Stimulated activated CD4-positive, alpha-beta T cell treated with anti-CD3 and anti-CD28 coated beads, TNF-alpha, amount 100 ng/mL, for 48 hours (primary cell): ENCODE measurements at places on chromosomes 2 and 18.

DNA sequence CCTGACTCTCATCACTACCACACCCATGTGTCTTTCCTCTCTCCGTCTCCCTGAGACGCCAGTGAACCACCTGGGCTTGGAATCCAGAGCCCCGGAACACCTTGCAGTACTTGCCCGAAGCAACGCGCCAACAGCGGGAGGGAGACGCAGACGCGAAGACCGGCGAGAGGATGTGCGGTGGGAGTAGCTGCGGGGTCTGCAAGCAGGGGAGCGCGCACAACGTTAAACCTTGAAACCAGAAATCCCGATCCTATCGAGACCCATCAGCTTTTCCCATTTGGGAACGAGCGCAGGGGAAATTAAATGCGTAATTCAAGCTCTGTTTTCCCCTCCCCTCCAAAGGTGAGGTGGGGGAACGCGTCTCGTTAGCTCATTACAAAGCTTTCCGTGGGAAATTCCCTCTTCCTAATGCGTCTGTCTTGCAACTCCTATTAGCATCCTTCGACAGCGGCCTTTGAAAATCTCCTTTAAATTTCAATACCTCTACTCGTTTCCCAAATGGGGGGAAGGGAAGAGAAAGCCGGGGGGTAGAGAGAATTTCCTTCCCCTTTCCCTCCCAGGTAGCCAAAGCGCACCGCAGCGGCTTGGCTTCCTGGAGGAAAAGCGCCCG lies 421 bp upstream of the CNTNAP5 start:
- DNase-seq, result no peak

DNA sequence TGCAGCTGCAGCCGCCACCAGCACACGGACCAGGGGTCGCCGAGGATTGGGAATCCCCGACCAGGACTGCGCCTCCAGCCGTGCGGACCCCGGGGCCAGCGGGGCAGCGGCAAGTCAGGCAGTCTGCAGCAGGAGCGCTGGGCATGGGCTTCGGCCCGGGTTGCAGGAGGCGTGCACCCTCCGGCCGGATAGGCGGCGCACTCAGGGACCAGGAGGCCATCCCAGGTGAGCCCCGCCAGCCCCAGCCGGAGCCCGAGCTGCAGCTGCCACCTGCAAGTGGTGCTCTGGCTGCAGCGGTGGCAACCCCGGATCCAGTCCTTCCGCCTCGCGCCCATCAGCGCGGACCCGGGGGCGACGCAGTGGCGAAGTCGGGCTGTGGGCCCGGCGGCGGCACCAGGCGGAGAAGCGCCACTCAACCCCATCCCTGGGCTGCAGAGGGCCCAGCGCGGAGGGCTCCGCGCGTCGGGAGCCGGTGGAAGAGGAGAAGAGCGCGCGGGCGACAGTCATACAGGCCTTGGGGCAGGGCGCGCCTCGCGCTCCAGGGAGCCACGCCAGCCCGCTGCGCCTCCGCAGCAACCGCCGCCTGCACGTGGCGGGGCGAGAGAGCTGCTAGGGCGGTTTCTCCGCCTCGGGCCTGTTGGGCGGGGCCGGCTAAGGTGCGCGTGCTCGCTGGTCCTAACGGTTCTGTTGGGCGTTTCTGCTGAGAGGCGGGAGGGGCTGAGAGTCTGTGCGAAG lies 73.8 kb downstream of the RPIA start:
- peak; percentile 50 for DNase-seq

- no peak for DNase-seq
Observed at GRCh38 chr2:15772086-15772595, 168.2 kb upstream of the MYCN start.

DNA sequence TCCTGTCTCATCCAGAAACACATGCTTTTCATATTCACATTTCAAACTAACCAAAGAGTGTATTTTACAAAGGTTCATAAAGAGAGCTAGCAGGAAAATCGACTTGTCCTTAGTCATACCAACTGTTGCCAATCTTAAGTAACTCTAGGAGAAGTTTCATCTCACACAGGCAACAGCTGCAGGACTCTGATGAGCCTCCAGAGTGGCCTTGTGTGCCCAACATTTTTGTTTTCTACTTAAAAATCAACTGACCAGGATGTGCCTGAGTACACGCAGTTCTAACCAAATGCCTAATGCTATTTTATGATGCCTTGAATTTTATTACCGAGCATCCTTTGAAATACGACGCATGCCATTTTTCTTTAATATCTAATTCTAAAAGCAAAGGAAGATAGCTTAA lies 595.9 kb upstream of the LRRTM4 start:
- DNase-seq, result no peak

DNA sequence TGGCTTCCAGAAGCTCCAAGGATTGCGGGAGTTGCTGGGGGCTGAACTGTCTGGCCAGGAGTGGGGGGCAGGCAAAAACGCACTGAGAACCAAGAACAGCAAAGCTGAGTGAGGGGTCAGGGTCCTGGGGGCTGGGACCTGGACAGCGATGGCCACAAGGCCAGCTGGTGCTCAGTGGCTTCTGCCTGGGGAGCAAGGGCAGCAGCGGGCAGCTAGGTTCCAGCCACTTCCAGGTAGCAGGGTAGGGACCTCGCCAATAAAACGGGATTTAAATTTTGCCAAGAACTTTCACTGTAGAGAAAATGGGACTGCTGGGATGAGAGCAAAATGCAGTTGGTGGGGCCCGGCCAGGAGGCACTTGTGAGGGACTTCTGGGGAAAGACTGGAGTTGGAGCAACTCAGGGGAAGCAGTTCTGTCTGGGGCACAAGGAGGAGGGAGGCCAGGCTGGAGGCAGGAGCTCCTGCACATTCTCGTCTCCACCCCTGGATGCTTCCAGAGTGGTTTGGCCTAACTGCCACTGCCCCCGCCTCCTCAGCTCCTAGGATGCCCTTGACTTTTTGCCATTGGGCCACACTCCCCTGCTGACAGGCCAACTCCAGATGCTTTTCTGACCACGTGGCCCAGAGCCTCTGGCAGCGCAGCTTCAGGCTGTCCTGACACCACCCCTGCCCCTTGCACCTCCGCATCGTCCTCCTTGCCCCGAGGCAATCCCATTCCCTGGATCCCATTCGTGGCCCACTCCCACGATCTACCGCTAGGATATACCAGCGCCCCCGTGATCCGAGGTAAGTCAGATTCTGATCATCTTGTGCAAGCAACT lies 5.5 kb upstream of the CCDC74A start:
- DNase-seq, result no peak

GRCh38 chr18:74856928-74857327 lies 259.3 kb downstream of the ZNF407 start:
- no peak for DNase-seq

DNA sequence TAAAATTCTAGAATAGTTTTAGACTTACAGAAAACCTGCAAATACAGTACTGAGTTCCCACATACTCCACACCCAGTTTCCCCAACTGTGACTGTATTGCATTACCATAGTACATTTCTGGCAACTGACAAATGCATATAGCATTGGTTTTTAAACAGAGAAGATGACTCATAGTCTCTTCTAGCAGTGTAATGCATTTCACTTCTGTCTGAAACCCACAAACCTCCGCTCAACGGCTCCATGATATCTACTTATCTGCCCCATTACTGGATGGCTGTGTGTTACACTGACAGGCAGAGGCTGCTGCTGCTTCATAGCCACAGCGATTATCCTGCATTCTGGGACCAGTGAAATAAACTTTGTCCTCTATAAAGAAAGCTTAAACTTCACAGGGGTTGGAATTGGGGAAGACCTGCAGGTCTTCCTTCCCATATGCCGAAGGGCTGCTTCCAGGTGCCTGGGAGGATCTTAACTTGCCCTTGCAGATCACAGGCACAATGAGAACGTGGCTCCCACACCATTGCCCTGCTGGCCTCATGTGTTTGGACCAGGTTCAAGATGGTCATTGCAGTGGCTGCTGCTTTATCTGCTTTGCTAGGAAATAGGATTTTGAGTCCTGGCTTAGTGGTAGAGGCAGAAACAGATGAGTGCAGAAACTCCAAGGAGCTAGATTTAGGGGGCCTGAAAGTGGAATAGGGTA lies 742.6 kb upstream of the HS6ST1 start:
- DNase-seq, result no peak

- DNase-seq, result no peak
Observed at GRCh38 chr2:232456296-232457120, 555 bp downstream of the ALPI start.

GRCh38 chr18:48673853-48674721 lies 135.3 kb downstream of the CTIF start:
- DNase-seq, result no peak

DNA sequence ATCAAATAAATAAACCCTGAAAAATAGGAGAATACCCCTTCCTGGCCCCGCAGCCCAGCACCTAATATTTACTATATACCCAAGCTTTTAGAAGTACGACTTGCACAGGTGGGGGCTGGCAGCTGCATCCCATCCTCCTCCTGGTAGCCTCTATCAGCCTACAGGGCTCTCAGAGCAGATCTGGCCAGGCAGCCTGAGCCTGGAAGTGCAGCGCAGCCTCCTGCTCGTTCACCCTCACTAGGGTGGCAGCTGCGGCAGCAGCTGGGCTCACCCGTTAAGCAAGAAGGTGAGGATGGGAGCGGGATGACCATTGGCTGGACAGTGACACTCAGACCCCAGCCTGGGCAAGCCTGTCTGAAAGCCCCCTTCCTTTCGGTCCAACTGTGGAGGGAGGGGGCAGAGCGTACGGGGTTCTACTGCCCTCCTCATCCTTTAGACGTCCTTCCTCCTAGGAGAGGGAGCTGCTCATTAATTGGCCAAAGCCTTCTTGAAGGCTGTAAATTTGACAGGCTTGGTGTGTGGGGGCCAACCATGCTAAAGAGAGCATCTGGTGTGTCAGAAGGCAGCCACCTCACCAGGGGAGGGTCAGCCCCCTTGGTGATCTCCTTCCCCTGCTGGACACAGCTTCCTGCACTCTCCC lies 23.3 kb downstream of the MPHOSPH10 start:
- no peak for DNase-seq

GRCh38 chr2:194621945-194622344 lies 1035.1 kb upstream of the SLC39A10 start:
- no peak for DNase-seq

DNA sequence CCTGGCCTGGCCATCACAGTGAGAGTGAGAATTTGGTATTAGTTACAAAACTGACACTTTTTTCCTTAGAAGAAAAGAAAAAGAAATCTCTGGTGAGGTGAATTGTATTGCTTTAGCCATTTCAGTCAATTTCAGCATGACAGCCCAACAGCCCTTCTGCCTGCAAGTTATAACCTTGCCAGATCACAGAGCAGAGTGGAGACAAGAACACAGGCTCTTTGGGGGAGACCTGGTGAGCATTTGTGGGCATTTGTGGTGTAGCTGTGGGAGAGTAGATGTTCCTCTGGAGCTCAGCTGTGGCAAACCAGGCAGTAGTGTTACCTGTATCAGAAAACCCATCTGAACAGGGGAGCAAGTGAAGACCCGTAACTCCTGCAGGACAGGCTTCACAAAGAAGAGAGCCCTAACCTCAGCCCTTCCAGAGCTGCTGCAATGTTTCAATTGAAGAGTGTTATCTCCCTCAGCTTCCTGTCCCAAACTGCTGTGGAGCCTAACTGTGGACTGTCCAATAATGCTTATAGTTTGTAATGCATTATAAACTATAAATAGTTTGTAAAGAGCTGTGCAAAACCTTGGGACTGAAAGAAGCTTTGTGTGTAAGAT lies 22.8 kb upstream of the DLX1 start:
- DNase-seq, result no peak

DNA sequence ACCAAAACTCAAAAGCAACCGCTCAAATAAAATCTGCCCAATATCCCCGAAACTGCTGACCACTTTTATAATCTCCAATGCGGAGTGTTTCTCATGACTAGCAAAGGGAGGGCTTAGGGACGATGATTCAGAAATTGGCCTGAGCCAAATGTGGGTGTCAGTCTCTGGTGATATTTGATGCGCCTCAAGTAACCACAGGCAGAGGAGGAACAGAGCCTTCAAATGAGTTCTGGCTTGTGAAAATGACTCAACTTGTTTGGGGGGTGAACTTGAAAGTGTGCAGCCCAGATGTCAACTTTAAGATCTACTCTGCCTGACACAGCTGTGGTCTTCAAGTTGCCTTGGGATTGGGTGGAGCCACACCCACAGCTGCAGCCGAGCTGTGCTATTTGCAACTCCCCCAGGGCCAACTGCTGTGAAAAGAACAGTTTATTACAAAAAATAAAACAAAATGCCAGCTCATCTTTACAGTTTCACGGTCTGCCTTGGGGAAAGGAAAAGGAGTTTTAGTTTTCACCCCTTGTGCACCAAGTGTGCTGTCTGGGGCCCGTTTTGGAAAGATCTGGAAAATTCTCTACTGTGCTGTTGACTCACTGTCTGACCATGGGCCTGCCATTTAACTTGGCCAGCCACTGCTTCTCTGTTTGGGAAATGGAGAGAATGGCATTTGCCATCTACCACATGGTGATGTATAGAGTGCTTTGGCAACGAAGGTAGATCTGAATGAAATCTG lies 222.1 kb downstream of the MTX2 start:
- no peak for DNase-seq

- no peak for DNase-seq
Observed at GRCh38 chr2:144592500-144593256, 72.8 kb upstream of the ZEB2 start.

- no peak for DNase-seq
Observed at GRCh38 chr2:181240844-181241243, 216.3 kb upstream of the ITGA4 start.

- DNase-seq, result no peak
Observed at GRCh38 chr2:164981217-164981990, 26.1 kb upstream of the SLC38A11 start.

DNA sequence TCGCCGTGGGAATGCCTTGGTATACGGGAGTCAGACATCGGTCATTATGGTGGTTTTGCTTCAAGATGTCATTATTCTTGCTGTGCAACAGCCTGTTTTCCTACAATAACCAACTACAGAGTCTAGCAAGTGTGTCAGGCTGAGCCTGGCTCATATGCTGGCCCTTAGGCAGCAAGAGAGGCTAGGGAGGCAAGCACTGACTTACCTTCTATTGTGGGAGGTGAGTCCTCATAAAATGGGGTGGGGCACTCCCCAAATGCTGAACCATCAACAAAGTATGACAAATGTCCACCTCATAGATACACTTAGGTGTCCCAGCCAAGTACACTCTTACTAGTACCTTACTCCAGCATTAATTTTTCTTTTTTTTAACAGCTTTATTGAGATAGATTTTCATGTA lies 77.0 kb upstream of the ATL2 start:
- DNase-seq, result no peak

DNA sequence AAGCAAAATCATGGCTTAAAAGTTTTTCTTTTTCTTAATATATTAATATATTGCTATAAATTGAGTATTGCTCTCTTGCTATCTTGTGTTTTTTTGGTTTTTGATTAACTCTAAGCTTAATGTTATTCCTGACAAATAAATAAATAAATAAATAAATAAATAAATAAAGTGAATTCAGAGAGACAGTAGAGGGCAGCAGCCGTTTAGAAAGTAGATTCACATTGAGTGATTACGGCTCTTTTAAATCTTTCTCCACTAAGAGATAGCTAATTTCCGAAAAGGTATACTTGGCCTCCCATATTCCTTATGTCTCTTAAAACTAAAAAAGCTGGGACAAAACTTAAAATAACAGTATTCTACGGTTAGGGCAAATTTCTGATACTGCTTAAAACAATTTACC lies 34.3 kb downstream of the MSH2 start:
- no peak for DNase-seq

- no peak for DNase-seq
Observed at GRCh38 chr2:209872675-209873074, 101.0 kb downstream of the UNC80 start.
